ENCODE measurements at places on chromosomes 4 and X. TPM values are rescaled to one million over a fixed set of nuclear protein-coding genes. Genes with fewer than 3 reads are reported as not detected.
A peak's percentile ranks its signal among the peaks of the same experiment; 100 is the strongest.

DNA sequence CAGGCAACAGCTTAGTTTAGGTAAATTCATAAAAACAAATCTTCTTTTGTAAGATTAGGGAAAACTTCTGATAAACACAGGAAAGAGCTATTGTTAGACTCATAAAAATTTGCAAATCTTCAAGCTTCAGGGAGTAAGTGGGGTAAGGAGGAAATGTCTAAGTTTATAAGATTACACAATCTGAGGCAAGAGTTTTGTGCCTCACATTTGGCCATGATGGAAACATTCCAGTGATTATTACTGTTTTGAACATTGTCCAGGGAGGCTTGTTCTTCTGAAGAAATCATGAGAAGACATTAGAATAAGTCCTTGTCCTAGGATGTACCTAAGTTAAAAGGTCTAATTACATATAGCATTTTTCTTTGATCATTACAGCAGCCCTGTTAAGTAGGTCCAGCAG, 72.8 kb downstream of the MAOB start:
- peak; percentile 56 for DNase-seq

DNA sequence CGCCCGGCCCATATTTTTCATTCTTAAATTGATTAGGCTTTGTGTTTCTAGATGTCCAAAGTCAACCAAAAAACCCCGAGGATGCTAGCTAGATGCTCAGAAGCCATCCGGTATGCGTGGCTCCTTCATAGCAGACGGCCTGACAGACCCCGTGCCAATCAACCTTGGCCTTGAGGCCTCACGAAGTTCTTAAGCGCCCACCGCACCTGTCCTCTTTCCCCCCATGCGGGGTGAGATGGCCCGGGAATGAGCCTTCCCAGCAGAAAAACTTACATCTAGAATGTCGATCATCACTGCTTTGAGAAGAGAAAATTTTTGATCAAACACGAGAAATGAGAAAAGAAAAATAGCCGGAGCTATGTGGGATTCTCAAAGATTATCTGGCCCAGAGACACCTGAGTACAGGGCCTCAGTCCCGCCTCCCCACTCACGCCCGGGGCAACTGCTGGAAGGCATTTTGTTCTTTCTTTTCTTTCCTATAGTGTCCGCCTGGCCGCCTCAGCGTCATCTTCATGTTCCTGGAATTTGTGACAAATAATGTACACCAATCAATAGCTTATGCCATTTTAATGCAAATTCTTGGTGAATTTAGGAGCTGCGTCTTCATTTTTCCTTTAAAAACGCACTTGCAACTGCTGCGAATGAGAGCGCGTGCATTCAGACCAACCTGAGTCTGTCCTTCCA, 1.6 kb upstream of the NAT8L start:
- DNase-seq, result no peak

DNA sequence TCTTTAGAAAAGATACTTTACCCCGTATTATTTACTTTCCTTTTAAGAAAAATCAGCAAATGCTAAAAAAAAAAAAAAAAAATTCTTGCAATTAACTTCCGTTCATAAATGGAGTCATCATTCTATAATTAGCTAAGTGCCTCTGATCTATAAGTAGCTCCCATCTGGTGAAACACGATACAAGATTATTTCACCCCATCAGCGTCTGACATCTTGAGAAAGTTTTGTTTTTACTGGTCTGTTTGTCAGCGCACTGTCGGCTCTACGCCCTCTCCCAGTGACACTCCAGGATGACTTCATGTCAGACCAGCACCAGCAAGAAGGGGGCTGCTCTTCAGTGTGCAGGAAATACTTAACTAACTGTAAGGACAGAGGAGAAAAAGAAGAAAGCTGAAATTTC, 108.3 kb downstream of the AFAP1 start:
- DNase-seq, result peak; percentile 65

Gene HTN3
- total RNA-seq, result not detected

- no peak for DNase-seq
Observed at GRCh38 chrX:24479924-24480323, 14.8 kb downstream of the PDK3 start.

Gene TEC
- 3.5 TPM for total RNA-seq

Gene DUX4
- total RNA-seq, result not detected

- no peak for DNase-seq
Observed at GRCh38 chr4:106652095-106652494, 283.5 kb upstream of the GIMD1 start.

DNA sequence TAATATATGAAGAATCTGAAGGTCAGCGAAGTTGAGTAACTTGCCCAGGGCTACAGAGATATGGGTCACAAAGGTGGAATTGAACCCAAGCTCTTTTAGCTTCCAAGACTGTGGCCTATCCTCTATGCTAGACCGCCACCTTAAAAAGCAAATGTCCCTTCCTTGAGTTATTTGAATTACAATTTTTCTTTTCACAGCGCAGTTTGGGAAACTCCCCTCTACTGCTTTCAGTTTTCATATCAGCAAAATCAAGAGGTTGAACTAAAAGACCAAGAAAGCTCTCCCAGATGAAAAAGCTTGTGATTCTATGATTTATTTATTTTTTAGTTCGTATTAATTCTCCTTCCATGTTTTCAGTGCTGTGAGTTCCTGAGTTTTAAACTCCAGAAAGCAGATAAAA, 174.5 kb upstream of the C1QTNF7 start:
- DNase-seq, result no peak

DNA sequence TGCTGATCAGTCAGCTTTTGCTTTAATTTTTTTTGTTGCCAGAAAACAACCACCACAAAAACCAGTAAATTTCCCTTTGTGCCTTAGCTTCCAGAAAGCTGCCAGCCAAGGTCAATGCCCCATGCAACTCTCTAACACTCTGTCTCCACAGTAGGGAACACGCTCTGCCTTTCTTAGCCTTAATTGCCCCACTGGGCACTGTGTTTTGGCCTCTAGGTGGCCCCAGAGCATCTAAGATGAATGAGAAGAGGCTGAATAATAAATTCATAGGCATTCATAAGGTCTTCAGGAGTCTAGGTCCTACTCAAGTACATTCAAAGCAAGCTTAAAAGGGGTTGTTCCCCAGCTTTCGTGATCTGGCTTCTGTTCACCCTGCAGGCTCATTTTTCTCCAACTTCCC, 57.7 kb upstream of the PASD1 start:
- DNase-seq, result peak; percentile 8

DNA sequence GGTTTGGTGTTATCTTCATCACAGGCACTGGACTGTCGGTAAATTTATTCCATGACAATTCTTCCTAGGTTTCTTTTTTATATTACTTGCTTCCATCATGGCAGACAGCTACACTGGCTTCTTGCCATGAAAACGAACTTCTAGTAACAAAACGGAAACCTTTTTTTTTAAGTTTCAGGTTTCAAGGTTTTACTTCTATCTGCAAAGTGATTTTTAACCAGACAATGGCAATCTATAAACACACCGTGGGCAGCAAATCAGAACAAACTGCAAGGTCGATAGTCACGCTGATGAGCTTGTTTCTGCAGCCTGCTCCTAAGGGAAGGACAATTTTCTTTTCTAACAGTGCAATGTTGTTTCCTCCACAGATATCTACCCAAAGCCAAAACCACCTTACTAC, 29.9 kb downstream of the XG start:
- peak; percentile 22 for DNase-seq

DNA sequence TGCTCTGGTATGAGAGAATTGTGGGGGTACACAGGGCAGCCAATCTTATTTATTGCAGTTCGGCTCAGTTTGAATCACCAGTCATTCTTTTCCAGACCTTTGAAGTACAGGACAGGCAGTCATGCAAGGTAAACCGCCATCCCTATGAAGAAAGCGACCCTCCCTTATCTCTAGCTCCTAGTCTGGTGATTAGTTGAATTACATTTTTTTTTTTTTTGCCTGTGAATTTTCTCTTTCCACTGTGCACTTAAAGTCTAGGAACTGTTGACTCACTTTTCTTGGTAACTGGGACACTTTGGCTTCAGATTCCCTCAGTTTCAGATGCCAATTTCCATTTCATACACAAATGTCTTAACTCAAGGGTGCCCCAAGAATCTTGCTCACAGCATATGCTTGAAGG, 82.4 kb upstream of the FAM9C start:
- DNase-seq, result peak; percentile 75

DNA sequence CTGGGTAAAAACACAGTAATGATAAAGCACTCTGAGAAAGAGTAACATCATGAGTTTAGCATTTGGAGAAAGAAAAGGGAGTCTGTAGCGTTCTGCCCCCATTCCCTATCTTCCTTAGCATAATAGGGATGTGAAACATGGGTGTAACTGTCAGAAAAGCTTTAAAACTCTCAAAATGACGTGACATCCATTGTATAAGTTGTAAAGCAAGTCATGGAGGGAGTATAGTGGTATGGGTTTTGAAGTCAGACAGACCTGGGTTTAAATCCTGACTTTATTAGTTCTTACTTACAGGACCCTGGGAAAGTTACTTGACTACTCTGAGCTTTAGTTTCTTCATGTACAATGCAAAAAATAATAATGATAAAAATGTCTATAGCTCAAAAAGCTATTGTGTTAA, 17.1 kb downstream of the FBXO8 start:
- no peak for DNase-seq

Gene CT45A6
- not detected for total RNA-seq

GRCh38 chr4:113625902-113626301, 135.6 kb downstream of the CAMK2D start:
- DNase-seq, result no peak

GRCh38 chr4:112836895-112837294, 200.0 kb downstream of the LARP7 start:
- no peak for DNase-seq

- peak; percentile 70 for DNase-seq
Observed at GRCh38 chr4:106329041-106329618, 12.8 kb downstream of the AIMP1 start.

Gene GPC4
- total RNA-seq, result 2.8 TPM

DNA sequence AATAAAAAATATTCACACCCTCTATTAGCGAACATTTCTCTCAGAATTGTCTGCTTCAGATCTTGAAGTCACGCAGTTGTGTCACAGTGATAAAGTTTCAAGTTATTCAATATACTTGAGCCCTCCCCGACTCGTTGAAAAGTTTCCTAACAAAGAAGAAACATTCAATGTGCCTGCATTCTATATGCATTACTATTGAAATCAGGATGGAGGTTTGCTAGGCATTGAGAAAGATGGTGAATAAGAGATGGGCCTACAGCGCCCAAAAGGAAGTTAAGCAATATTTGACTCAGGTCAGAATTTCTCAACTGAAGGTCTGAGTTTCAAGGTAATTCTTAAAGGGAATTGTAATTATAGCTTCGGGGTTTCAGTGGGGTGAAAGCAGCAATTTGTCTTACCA, 6.1 kb downstream of the TCEANC start:
- DNase-seq, result peak; percentile 71

- no peak for DNase-seq
Observed at GRCh38 chr4:98423009-98423408, 161.8 kb downstream of the RAP1GDS1 start.

Gene STK26
- total RNA-seq, result 0.57 TPM

- DNase-seq, result peak; percentile 50
Observed at GRCh38 chrX:102976286-102976685, 39.2 kb downstream of the RAB40AL start.

DNA sequence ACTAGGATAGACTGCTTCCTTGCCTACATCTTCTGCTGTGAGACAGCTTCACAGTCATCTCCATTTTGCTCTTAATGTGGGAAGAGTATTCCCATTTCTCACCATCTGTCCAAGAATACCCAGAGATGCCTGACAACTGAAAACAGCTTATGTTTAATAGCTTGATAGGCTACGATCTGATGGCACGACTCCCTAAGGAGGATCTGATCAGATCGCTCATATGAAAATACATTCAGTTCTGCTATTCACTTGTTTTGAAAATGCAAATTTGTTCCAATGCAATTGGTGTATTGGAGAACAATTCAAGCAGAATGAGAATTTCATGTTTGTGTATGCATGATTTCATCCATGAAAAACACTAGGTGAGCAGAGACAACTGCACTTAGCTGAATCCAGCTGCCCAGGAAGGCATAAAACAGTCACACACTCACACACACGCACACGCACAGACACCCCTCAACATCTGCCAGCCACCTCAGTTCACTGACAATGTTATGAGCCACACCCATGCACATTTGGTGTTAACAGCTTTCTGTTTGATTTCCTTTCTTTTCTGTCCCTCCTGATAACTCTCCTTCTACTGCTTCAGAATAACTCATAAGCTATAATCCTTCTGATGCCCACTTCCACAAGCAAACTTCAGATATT, 29.6 kb downstream of the TRIML1 start:
- DNase-seq, result no peak

- DNase-seq, result no peak
Observed at GRCh38 chrX:103124284-103124683, 31.3 kb upstream of the NXF3 start.

Gene NKRF
- total RNA-seq, result 5.2 TPM

DNA sequence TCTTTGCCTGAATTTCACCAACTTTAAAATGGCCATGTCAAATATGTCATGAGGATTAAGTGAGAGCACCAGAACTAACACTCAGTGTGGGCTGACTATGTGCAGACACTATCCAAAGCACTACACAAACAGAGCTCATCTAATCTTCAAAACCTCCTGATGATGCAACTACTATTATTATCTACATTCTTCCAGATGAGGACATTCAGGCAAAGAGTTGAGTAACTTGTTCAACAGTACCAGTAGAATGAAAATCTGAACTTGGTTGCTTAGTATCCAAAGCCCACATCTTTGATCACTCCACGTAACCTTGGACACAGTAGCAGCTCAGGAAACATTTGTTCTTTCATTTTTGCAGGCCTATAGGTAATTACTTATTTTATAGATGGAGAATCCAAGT, 90.1 kb downstream of the ATP8A1 start:
- DNase-seq, result peak; percentile 41

Gene DSPP
- not detected for total RNA-seq

GRCh38 chrX:26219351-26219750, 3.4 kb downstream of the MAGEB5 start:
- DNase-seq, result no peak

Measured in fibroblast of the aortic adventitia (primary cell).